ENCODE measurements at places on chromosomes 5 and 9. TPM values are rescaled to one million over a fixed set of nuclear protein-coding genes. Genes with fewer than 3 reads are reported as not detected.

The FOXD4L6 gene
- not detected for total RNA-seq

The IL9 gene
- not detected for total RNA-seq

The IFNA21 gene
- total RNA-seq, result not detected

DNA sequence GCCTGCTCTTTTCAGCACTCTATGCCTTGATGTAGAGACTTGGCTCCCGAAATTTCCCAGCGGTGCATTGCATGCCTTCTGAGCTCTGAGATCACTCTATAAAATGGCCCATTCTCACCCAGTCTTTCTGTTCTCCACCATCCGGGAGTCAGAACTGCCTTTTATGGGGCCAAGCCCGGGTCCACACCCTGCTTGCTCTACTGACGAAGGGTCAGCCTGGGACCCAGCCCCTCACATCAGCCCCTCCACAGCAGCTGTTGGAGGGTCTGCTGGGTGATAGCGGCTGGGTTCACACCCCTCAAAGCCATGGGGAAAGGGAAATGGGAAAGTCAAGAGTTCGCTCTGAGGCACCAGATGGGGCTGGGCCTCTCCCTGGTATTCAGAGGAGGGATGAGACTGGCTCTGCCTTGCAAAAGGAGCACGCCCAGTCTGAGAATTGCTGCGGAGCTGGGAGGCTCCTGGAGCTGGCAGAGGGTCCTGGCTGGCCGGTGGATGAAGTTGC, 66.0 kb upstream of the ORM1 start:
- DNase-seq, result no peak

- no peak for DNase-seq
Observed at GRCh38 chr9:120490888-120491595, 88.9 kb downstream of the CDK5RAP2 start.
